H1 (cell line): ENCODE measurements at places on chromosomes 4 and X.

GRCh38 chrX:16002185-16002584 lies 121.2 kb upstream of the GRPR start:
- no peak for DNase-seq

DNA sequence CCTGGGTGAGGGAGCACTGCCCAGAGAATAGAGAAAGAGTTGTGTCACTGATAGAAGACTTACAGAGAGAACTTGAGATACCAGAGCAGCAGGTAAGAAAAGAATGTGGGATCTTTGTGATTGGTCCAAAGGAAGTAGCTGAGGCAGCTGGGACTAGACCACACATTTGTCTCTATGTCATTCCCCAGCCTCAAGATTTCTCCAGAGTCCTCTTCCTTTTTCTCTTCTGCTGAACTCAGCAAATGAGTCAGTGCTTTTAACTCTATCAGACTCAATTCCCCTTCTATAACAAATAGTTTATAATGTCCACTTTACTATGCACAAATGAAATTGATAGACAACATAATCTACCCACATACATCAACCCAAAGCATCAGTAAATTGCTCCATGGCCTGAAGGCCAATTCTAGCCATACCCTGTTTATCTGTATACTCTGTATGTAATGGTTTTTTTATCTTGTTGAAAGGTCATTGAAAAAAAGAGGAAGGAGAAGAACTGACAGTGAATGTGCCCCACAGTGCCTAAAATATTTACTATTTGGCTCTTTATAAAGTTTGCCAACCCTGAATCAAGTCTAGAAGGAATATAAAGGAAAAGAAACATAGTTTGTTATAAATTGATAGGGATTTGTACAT lies 38.2 kb downstream of the ETDC start:
- no peak for DNase-seq

- no peak for DNase-seq
Measured at GRCh38 chr4:61891953-61892352, 691.8 kb downstream of the ADGRL3 start.

GRCh38 chr4:2937146-2937857 lies 25.9 kb downstream of the NOP14 start:
- DNase-seq, result no peak

- DNase-seq, result no peak
Measured at GRCh38 chr4:87425711-87426110, 3.3 kb downstream of the NUDT9 start.

- DNase-seq, result peak; percentile 47
Measured at GRCh38 chr4:138972956-138973801, 42.4 kb upstream of the NOCT start.

GRCh38 chr4:99117876-99118693 lies 26.0 kb downstream of the ADH4 start:
- no peak for DNase-seq

DNA sequence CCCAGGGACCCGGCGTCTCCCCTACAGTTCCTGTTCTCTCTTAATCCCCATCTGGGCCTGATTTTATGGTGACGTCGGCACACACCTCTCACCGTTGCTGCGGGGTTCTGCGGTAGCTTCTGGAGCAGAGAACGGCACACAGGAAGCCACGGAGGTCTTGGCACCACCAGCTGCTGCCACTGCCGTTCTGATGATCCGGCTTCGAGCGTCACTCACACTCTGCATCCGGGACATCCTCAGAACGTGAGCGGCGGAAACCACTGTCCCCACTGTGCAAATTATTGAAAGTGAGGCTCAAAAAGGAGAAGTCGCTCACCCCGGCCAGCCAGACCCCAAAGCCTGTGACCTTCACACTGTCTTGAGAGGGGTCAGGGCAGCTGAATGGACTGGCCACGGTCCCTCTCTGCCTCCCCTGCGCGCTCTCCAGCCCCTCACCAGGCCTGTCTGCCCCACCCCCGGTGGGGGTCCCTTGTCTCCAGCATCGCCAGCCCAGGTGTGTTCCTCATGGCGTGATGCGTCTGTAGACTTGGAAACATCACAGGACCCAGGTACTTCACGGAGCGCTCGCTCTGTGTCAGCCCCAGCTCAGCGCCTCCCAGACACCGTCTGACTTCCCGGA lies 201.1 kb downstream of the AFAP1 start:
- DNase-seq, result no peak

- no peak for DNase-seq
Measured at GRCh38 chrX:276581-277201, 4.5 kb upstream of the PLCXD1 start.

- no peak for DNase-seq
Measured at GRCh38 chrX:30751497-30751896, 98.3 kb downstream of the GK start.

DNA sequence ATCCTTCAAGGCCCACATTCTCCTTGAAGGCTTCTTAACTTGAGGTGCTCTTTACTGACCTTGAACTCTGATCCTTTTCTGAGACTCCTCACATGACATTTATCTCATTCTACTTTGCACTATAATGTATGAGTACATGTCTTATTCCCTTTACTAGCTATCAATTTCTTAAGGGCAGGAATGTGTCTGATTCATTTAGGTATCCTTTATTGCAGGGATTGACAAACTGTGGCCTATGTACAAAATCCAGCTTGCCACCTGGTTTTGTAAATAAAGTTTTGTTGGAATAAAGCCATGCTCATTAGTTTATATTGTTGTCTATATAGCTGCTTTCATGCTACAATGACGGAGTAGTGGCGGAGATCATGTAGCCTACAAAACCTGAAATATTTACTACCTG lies 36.7 kb downstream of the SLC4A4 start:
- DNase-seq, result no peak
